ENCODE measurements at places on chromosomes 6 and 20.

DNA sequence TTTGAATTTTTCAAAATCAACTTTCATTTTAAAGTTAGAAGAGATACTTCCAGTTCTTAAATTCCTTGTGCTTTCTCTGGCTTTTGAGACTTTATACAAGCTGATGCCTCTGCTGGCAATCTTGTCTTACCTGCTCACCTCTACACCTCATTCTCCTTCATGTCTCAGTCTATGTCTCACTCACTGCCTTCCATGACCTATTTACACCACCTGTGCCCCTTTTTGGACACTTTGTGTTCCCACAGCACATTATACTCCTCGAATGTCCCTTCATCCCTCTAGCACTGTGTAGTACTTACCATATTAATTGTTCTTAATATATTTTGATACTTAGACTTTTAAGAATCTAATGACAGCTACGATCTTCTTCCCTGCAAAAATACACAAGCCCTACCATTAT, 15.3 kb downstream of the PHIP start:
- DNase-seq: no peak

DNA sequence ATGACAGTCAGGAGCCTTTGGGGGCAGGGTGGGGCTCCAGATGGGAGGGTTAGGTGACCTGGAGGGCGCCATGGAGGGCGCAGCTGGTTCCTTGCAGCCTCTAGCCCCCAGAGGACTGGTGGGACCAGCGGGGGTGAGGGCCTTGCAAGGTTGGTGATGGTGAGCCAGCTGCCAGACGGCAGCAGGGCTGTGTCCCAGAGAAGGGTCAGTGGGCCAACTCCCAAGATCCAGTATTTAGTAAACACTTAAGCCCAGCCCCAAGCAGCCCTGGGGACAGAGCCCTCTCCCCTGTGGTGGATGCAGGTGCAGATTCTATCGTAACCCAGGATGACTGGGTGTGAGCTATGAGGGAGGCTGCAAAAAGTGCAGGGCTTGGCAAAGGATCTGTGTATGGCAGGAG, 201.5 kb upstream of the RNF24 start:
- DNase-seq: no peak

DNA sequence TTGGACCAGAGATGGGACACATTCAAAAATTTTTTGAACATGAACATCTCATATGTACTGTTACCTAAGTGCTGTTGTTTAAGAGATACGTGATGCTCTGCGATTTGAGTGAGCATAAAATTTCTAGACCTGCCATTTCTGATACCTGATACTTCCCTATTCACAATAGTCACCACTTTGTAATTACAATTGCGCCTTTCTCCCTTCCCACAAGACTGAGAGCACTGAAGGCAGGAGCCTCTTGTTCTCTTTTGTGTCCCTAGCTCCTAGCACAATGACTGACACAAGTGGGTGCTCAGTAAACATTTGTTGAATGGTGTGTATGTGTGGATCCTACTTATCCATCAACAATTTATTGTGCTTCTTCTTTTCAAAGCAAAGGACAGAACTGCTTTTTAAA, 92.8 kb upstream of the TMEM30A start:
- no peak for DNase-seq

DNA sequence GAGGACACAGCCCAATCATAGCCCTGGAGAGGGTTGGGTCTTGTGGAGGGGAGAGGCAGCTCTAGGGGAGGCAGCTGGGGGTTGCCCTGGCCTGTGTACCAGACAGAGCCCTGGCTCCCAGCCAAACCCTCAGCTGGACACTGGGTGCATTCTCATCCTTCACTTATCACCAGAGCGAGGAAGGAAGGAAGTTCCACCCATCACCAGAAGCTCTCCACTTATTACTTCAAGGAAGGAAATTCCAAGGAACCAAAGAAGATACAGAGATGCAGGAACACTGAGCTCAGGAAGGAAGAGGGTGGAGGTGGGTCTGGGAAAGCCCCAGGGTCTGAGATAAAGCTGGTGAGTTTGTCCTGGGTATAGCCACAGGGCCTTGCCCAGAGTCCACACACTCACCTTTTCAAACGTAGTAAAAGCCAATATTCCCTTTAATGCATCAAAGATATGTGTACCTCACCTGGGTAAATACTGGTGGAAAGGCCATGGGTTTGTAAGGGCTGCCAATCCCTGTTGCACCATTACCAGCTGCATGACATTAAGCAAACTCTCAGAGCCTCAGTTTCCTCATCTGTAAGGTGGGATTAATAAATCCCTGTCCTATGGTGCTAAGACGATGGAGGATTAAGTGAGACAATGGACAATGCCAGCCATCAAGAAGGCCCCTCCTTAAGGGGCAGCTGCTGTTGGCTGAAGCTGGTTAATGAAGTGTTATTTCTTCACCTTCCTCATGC, 109.7 kb upstream of the NAA20 start:
- DNase-seq: no peak

DNA sequence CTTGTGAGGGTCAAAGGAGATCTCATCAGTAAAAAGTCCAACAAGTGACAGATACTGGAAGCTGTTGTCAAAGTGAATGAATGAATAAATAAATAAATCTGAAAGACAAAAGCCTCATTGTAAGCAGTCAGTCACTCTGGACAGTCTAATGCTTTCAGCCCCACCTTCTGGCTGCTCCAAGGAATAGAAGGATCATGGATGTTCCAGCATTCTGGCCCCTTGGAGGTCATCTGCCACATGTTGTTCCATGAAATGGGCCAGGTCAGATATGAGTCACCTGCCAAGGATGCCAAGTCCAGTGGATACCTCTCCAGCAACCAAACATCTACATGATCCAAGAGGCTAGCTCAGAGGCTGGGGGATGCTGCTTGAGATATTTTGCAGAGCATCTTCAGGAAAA, 185.6 kb downstream of the BMP7 start:
- peak; percentile 68 for DNase-seq

- DNase-seq: no peak
These were observed 126.5 kb upstream of the SOX4 start for GRCh38 chr6:21467091-21467490.

DNA sequence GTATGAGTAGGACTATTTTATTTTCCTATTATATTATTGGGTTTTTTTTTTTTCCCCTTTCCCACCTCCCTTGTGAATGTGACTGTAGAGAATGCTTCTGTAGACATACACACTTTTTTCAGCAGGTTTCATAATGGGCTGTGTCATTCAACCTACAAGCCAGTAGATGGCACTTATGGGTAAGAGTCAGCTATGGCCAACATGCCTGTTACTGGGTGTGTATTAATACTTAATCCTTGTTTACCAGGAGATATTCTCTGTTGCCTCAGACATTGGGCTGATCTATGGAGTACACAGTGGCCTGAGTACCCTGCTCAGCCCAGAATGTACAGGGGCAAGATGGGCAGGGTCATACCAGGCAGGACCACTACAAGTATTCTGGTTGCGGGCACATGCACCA, 382.5 kb downstream of the EPHA7 start:
- no peak for DNase-seq
